ENCODE measurements at places on chromosomes 6 and 20. TPM values are rescaled to one million over a fixed set of nuclear protein-coding genes. Genes with fewer than 3 reads are reported as not detected.
A peak's percentile ranks its signal among the peaks of the same experiment; 100 is the strongest.

The NOX3 gene
- total RNA-seq, result not detected

- no peak overlapping the region for H3K27ac ChIP-seq
- H3K4me3 ChIP-seq, result no peak overlapping the region
- peaks cover 15% of the 10 kb centered on the region for H3K27me3 ChIP-seq
- no peaks in the 10 kb centered on the region for H3K4me1 ChIP-seq
Measured at GRCh38 chr6:132399376-132400074, 1.8 kb downstream of the MOXD1 start.

DNA sequence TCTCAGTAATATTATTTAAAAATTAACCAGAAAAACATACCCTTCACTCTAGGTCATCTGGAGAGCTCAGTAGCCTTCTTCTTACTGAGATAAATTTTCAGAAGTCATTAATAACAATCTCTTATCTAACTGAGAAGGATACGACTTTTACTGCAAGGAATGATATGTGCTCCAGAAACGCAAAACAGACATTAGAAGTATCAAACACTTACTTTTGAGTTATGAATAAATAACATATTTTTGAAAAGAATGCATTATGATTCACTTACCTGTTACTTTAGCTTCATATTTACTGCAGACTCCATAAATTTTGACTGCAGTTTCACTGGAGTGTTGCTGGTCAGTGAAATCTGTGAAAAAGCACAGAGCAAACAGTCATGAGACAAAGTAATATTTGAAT is 668.7 kb upstream of the NRSN1 start:
- H3K4me3 ChIP-seq, result no peak overlapping the region
- no peak overlapping the region for H3K27ac ChIP-seq
- H3K27me3 ChIP-seq, result no peaks in the 10 kb centered on the region
- H3K4me1 ChIP-seq, result no peaks in the 10 kb centered on the region
- no peaks in the 10 kb centered on the region for H3K36me3 ChIP-seq
- no peak for DNase-seq

The KIZ gene
- 33.7 TPM for total RNA-seq

GRCh38 chr6:166119116-166119911 is 48.3 kb downstream of the TBXT start:
- H3K4me3 ChIP-seq, result no peak overlapping the region
- H3K27ac ChIP-seq, result no peak overlapping the region
- H3K27me3 ChIP-seq, result no peaks in the 10 kb centered on the region

DNA sequence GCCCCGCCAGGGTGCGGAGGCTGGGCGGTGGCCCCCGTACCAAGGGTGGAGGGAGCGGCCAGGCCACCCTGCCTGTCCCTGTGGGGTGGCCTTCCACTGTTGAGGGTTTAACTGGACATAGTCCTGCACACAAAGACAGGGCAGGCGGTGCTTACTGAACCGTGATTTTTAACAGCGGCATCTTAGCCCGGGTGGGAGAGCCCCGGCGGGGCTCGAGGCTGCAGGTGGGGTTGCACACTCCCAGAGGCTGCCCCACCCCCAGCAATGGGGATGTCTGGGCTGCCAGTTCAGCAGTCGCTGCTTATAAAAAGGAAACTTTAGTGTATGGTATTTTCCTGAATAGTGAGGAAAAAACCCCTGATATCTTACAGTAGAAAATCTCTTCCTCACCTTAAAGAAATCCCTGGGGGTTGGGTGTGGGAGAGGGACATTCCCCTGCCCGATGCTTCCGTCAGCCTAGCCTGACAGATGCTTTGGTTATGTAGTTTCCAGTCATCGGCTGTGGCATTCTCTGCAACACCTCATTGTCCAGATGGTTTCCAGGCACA is 79.4 kb downstream of the IRF4 start:
- DNase-seq, result no peak
- H3K36me3 ChIP-seq, result no peaks in the 10 kb centered on the region
- H3K27ac ChIP-seq, result no peak overlapping the region

DNA sequence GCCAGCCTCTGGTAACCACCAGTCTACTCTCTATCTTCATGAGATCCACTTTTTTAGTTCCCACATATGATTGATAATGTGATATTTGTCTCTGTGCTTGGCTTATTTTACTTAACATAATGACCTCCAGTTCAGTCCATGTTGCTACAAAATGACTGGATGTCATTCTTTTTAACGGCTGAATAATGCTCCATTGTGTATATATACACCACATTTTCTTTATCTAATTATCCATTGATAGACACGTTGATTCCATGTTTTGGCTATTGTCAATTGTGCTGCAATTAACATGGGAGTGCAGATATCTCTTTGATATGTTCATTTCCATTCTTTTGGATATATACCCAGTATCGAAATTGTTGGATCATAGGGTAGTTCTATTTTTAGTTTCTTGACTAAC is 89.3 kb downstream of the ATRN start:
- H3K27me3 ChIP-seq, result no peaks in the 10 kb centered on the region
- no peaks in the 10 kb centered on the region for H3K36me3 ChIP-seq

- H3K4me1 ChIP-seq, result no peaks in the 10 kb centered on the region
- DNase-seq, result no peak
- no peak overlapping the region for H3K27ac ChIP-seq
- H3K4me3 ChIP-seq, result no peak overlapping the region
- H3K27me3 ChIP-seq, result no peaks in the 10 kb centered on the region
- no peaks in the 10 kb centered on the region for H3K36me3 ChIP-seq
Measured at GRCh38 chr6:35400901-35401311, 51.2 kb upstream of the FANCE start.

DNA sequence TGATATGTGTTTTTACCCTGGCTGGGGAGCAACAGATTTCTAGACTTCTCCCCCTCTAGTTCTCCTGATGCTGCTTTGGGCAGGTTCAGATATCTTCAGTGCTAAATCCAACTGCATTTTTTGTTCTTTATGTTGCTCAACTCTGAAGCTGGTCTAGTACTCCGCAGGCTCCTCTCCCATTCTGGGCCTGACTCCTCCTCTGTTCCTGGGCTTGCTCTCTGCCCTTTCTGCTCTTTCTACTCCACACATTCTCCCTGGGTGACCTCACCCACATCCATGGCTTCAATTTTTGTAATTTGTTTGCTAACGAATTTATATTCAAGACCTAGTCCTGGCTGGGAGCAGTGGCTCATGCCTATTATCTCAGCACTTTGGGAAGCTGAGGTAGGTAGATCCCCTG is 6.4 kb downstream of the FYN start:
- H3K27me3 ChIP-seq, result no peaks in the 10 kb centered on the region
- H3K36me3 ChIP-seq, result no peaks in the 10 kb centered on the region
- no peak overlapping the region for H3K4me3 ChIP-seq
- DNase-seq, result no peak
- peak overlapping the region; percentile 3 for H3K27ac ChIP-seq

The UNC93A gene
- not detected for total RNA-seq

DNA sequence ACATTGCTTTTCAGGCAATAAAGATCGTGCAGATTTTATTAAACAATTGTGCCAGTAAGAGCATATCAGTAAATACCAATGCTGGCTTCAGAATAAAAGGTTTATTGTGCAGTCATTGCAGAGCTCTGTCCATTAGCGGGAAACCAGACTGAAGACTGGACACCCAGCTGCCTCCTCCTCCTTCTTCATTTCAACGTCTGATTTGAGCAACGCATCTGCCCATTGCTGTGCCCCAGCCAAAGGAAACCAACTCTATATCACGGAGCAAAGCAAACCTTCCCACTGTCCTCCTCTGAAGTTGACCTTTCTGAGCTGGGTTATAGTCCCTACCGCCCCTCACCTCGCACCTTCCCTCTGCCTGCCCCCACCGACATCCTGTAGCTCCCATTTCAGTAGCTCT is 80.8 kb downstream of the SLC22A23 start:
- H3K27me3 ChIP-seq, result no peaks in the 10 kb centered on the region
- peaks cover 38% of the 10 kb centered on the region for H3K4me1 ChIP-seq
- H3K36me3 ChIP-seq, result no peaks in the 10 kb centered on the region
- no peak overlapping the region for H3K27ac ChIP-seq
- DNase-seq, result no peak
- no peak overlapping the region for H3K4me3 ChIP-seq

The CRISP3 gene
- not detected for total RNA-seq

DNA sequence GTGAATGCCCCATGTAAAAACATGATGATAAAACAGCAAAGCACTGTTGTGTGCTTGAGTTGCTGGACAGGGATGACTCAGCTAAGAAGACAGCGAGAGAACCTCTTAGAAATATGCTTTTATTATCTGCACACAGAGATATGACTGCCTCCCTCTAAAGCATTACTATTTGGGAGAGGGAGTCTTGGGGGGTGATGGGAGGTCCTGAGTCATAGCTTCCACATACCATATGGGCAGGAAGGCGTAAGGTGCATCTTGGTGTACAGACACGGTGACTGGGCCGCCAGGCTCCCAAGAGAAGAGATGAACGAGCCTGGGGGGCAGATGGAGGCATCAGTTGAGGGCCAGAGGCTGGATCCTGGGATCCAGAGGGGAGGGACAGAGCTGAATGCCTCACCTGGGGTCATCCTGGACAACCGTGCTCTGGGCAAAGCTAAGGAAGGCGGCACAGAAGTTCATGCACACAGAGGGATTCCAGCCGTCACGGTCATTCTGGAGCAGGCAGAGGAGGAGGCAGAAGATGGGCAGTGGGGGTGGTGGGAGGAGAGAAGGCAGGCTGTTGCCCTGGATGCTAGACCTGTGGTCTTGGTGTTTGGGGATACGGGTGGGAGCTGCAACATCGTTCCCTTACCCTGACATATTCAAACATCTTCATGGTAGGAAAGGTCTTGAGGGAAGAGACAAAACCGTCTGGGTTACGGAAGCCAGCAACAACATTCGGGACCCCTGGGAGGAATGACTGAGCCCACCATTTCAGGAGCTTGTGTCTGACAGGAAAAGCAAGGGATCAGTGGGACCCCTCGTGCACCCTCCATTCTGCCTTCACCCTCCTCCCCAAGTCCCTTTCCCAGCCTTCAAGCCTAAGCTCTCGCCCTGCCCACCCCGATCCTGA is 2.0 kb downstream of the DXO start:
- H3K4me3 ChIP-seq, result no peak overlapping the region
- H3K36me3 ChIP-seq, result peaks cover 50% of the 10 kb centered on the region
- peaks cover 31% of the 10 kb centered on the region for H3K4me1 ChIP-seq
- peak overlapping the region; percentile 99 for H3K27ac ChIP-seq
- no peaks in the 10 kb centered on the region for H3K27me3 ChIP-seq

DNA sequence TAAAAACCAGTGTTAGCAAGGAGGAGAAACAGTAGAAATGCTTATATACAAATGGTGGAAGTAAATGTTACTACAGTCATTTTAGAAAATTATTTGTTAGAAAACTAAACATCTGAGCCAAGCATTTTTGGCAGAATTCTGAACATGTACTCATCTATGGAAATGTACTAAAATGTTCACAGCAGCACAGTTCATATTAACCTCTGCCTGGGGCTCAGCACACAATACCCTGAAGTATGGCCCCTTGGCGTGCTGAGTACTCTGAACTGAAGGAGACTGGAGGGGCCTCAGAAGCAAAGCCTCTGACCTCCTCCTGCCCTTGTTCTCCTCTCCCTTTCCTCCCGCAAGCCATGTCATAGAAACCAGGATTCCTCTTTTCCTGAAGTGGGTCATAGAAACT is 66.2 kb upstream of the RALGAPA2 start:
- no peaks in the 10 kb centered on the region for H3K4me1 ChIP-seq
- no peak overlapping the region for H3K27ac ChIP-seq
- H3K36me3 ChIP-seq, result no peaks in the 10 kb centered on the region
- no peak overlapping the region for H3K4me3 ChIP-seq
- DNase-seq, result no peak
- no peaks in the 10 kb centered on the region for H3K27me3 ChIP-seq

DNA sequence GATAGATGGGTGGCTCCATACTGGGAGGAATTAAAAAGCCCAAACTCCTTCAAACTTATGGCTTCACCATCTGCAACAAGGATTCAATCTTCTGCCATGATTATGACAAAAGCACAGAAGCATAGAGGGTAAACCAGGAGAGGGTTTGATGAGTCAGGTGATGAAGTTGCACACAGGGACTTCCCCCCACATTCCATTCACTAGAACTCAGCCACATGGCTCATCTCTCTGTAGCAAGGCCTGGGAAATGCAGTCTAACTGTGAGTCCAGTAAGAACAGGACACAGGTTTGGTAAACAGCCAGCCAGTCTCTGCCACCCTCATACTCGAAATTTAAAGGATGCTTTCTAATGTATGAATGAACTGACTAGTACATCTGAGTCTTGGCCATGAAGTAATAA is 142.9 kb downstream of the HIVEP2 start:
- no peak for DNase-seq
- no peak overlapping the region for H3K4me3 ChIP-seq
- no peaks in the 10 kb centered on the region for H3K27me3 ChIP-seq
- no peaks in the 10 kb centered on the region for H3K36me3 ChIP-seq
- peaks cover 99% of the 10 kb centered on the region for H3K4me1 ChIP-seq
- H3K27ac ChIP-seq, result no peak overlapping the region

DNA sequence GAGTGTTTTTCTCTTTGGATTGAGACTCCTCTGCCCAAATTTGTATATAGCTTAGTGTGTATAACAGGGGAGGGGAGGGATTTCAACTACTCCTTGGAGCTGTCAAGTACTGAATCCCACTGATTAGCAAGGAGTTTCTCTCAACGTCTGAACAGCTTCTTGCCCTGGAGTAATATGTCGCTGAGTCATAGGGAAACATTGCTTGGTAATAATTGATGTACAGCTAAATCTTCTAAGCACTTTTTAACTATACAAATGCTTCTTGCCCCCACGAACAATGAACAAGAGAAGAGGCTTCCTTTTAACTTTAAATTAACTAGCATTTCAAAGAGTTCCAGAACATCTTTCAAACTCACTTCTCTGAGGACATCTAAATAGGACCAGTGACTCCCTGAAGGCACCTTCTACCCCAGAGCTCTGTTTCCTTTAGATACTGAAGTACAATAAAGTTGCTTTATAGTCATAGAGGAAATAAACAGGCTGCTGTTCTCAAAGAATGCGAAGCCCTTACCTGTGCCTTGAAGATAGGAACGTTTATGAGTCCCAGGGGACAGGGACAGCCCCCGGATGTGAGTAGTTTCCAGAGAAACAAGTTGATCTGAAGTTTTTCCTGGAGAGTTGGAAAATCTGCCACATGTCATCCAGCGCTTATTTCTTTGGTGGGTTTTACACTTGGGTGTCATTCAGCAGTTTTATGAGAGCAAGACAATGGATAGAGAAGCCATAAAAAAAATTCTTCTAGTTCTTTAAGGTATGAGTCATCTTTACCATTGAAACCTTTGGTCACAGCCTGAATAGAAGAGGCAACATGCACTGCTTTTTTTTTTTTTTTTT is 462.5 kb upstream of the BTBD3 start:
- H3K36me3 ChIP-seq, result no peaks in the 10 kb centered on the region
- no peaks in the 10 kb centered on the region for H3K27me3 ChIP-seq
- no peaks in the 10 kb centered on the region for H3K4me1 ChIP-seq

The SNX9 gene
- total RNA-seq, result 21.5 TPM

Measured in CD4-positive, alpha-beta memory T cell (primary cell).